ENCODE measurements at places on chromosomes 16 and 17. TPM values are rescaled to one million over a fixed set of nuclear protein-coding genes. Genes with fewer than 3 reads are reported as not detected.

NPIPB6 gene
- 5.6 TPM for total RNA-seq

PRAC1 gene
- not detected for total RNA-seq

SOST gene
- not detected for total RNA-seq

KRTAP17-1 gene
- total RNA-seq, result not detected

TPSG1 gene
- total RNA-seq, result not detected

CDR2 gene
- 91.4 TPM for total RNA-seq

ROGDI gene
- 10.1 TPM for total RNA-seq

KRT32 gene
- total RNA-seq, result not detected

BAHCC1 gene
- total RNA-seq, result not detected

PRSS27 gene
- 0.32 TPM for total RNA-seq

TBC1D3 gene
- total RNA-seq, result 11.0 TPM

CD7 gene
- 68.6 TPM for total RNA-seq

SMIM36 gene
- not detected for total RNA-seq

CCL4 gene
- 34.5 TPM for total RNA-seq

ABCA8 gene
- not detected for total RNA-seq

MAF gene
- total RNA-seq, result 5.4 TPM

DOC2A gene
- total RNA-seq, result 0.15 TPM

ARL5C gene
- total RNA-seq, result not detected

CDH5 gene
- total RNA-seq, result not detected

CDRT4 gene
- 3.9 TPM for total RNA-seq

PIPOX gene
- 6.4 TPM for total RNA-seq

COTL1 gene
- 172 TPM for total RNA-seq

ESRP2 gene
- not detected for total RNA-seq

All from naive thymus-derived CD4-positive, alpha-beta T cell (primary cell).